ENCODE measurements at places on chromosomes 3 and 15. TPM values are rescaled to one million over a fixed set of nuclear protein-coding genes. Genes with fewer than 3 reads are reported as not detected.

DNA sequence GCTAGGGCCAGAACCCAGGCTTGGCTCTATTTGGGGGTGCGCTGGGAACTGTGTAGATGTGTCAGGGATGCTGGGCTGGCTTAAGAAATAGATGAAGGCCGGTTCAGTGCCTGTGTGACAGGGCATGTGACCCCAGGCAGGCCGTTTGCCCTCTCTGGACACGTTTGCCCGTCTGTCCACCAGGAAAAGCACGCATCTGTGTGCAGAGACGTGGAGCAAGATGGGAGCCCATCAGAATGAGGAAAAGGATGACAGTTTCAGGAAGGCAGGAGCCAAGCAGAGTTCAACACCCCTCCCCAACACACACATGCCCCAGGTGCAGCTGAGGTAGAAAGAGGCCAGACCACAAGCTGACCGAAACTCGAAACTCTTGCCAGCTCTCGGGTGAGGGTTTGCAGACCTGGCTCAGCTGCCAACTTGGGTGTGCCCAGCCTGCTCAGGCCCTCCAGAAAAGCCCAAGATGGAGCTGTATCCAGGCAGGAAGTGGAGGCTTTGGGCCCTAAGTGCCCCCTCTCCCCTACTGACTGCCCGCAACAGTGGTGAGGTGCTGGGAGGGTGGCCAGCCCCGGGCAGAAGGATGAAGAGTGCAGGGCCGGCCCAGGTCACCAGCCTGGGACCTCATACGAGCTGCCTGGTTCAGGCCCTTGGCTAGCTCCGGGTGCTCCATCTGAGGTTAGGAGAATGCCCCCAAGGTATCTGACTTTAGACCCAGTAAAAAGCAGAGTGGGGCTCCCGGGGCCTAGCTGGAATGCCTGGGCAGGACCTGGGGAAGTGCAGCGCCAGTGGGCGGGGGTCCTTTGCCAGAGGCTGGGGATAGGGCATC is 10.2 kb upstream of the MESP1 start:
- no peak for DNase-seq

GRCh38 chr3:152574461-152575079 is 260.4 kb upstream of the P2RY1 start:
- peak; percentile 63 for DNase-seq

DNA sequence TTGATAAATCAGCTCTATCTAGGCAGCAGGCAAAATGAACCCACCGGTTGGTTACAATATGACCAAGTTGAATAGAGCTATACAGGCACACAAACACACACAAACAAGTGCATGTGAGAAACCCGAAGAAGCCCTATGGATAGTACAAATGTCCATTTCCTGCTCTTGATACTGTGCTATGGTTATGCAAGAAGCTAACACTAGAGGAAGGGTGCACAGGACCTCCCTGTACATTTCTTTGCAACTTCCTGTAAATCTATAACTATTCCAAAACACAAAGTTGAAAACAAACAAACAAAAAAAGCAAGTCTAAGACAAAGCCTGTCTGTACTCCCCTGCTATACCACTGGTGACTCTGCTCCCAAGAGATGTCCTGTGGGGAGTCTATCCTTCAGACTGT is 8.2 kb upstream of the FAM240A start:
- no peak for DNase-seq

DNA sequence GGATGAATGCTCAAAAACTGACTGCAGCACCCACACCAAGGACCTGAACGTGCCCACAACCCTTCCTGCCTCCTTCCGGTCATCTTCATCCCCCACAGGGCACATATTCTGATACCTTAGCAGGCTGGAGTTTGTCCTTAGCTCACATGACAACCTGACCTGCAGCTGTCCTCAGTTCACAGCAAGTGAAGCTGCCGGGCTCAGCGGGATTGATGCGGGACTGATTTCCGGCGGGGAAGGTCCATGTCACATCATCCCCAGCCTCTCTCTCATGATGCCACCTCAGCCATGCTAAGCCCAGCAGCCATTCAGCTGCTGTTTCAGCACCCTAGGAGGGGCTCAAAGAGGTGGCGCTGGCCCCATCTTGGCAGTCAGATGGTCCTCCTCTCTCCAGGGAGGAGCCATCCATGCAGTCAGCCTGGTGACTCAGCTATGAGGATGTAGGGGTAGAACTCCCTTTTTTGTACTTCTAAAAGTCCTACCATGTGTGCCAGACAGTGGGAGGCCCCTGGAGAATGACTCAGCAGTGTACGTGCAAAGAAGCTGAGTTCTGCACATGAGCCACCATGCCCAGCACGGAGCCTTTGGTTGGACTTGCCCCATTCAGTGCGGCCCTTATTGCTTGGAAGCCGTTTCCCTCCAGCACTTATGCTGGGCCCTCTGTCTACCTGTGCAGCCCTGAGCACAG is 9.5 kb downstream of the CA12 start:
- DNase-seq = peak; percentile 66

Gene HESX1
- total RNA-seq = not detected

GRCh38 chr3:109269577-109270275 is 46.6 kb downstream of the DPPA2 start:
- DNase-seq = no peak

DNA sequence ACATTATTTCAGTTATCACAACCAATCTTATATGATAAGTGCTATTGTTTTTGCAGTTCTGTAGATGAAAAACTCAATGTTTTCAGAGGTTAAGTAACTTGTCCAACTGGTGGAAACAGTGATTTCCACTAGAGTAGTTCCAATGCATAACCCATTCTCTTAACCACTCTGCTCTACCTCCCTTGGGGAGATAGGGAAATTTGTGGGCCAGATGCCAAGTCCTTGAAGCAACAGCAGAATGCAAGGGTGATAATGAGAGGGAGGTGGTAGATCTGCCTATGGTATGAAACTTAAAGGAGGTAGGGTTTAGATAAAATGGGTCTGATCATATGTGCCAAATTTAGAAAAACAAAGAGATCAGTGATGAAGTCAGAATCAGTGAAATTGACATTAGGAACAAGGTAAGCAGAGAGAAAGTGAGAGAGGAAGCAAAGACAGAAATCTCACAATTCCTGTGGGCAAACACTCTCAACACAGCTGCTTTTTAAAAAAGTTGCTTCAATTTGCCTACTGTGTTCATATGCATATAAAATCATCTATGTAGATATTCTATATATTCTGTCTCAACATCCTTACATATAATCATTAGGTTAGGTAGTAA is 50.5 kb upstream of the UBP1 start:
- no peak for DNase-seq

DNA sequence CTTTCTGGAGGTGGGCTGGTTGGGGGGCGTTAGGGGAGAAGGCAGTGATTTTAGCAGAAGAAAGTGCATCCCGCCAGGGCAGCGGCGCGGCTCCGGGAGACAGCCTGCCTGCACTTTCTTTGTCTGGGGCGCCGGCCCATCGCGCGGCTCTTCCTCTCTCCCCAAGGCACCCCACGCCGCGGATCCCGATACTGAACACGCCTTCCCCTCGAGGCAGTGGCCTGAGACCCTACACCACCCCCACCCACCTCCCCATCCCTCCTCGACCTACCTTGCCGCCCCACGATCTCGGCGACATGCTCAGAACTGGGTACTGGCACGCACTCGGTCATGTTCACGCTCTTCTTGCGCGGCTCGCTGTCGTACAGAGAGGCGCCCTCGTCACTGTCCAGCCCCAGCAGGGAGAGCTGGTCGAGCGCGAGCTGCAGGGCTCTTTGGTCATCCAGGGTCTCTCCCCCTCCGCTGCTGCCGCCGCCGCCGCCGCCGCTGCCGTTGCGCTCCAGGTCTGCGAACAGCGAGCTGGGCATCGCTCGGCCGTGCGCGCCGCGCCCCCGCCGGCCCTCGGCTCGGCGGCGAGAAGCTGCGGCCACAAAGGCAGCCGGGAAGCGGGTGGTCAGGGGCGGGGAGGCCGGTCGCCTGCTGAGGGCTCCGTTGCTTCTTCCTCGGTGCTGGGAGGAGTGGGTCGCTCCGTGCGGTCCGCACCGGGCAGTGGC is 483 bp downstream of the MEX3B start:
- peak; percentile 44 for DNase-seq

DNA sequence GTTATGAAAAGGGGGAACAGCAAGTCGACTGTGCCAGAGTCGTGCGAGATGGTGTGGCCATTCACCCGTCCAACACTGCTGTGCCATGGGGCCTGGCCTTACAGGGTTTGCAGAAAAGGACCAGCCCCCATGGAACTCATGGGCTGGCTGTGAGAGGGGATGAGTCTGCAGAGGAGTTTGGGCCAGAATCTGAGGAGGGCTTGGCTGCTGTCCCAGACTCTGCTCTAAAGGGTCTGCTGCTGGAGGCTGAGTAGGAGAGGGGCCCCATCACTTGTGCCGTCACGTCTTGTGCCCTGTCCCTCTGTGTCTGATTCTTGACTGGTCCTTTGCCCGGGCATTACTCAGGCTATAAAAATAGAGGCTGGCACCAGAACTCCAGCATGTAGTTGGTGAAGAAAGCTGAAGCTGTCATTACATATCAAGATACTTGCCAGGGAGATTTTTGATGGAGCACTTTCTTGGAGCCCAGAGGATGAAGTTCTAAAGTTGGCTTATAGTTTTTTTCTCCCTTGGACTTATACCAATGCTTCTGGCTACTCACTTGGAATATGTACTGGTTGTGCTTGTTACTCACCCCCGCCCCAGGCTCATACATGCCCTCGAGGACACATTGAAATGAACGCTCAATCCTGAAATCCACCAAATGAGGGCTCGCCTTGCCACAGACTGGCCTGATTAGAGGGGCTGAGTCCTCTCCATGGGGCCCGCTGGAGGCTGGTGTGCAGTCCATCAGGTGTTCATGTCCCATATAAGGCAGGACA is 10.2 kb downstream of the PXYLP1 start:
- peak; percentile 68 for DNase-seq

- DNase-seq = no peak
Observed at GRCh38 chr3:16514755-16515353, 1.4 kb upstream of the RFTN1 start.

DNA sequence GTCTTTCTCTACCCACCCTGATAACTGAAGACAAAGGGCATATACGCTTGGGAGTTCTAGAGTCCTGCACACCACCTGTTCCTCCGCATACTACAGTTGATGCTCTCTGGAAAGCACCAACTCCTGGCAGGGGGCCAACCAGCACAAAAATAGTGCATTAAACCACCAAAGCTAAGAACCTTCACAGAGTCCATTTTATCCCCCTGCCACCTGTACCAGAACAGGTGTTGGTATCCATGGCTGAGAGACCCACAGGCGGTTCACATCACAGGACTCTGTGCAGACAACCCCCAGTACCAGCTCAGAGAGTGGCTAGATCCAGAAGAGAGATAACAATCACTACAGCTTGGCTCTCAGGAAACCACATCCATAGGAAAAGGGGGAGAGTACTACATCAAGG is 114.4 kb upstream of the POU1F1 start:
- DNase-seq = no peak

Gene SLC22A13
- 0.18 TPM for total RNA-seq

Gene TAGLN3
- not detected for total RNA-seq

Gene SKOR1
- total RNA-seq = 0.09 TPM

DNA sequence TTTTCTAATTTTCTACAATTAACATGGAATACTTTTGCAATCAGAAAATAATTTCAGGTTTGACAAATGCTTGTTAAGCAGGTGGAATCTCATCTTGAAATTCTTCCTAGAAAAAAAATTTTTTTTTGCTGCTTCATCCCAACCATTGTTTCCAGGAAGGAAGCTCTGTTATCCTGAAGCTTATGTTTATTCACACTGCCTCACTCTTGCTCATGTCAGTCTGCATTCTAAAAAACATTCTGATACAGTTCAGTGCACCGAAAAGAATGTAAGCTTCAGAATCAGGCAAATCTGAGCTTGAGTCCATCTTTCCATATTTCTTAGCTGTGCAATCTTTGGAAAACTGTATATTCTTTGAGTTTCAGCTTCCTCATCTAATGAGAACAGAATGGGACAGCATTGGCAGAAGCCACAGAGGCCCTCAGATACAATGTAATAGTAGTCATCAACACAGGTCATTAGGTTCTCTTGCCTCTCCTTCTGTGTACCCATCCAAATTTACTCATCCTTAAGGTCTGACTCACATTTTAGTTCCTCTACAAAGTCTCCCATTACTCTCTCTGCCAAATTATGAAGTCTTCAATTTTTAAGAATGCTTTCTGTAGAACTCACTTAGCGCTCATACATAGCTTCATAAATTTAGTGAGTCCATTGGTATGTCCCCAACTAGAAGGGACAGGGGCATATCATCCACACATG is 881.8 kb upstream of the NR2F2 start:
- DNase-seq = no peak

DNA sequence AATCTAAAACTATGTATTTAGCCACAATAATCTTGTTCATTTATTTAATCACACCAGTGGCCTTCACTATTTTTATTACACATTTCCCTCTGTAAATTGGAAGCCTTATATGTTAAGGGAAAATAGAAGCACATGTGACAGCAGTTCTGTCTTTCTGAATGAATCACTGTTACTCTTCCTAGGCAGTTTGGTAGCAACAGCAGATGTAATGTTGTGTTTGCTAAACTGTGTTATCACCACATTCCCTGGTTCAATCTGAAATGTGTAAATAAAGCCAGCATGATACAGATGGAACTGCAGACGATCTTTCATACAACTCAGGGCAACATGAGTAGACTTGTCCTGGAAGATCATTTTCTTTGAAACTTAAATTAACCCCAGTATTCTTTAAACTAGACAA is 220.1 kb downstream of the MCTP2 start:
- no peak for DNase-seq

DNA sequence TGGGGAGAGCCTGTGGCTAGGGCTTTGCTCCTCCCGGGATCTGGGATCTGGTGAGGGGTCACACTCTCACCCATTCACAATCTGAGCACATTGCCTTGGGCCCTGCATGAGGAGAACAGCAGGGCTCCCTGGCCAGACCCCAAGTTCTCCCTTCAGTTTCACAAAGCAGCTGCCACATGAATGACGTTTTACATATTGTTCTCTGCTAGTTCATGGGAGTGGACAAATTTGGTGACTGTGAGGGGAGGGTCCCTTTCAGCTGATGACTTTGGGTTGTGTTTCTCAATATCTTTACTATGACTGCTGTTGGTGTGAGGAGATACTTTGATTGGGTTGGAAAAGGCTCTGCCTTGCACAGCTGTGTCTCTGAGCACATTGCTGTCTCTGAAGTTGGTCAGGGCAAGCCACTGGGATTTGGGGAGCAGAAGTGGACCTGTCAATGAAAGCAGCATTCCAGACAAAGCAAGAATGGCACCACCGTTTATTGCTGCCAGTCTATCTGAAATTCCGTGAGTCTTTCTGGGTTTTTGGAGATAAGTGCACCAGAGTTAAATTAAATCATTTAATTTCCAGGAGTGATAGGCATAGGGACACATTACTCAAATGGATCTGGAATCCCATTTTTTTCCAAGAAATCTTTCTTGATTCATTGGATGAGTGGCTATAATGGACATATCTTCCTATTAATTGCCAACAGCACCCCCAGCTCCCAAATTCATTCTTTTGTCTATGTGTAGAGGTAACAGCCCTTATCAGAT is 10.3 kb downstream of the TIMP4 start:
- peak; percentile 71 for DNase-seq

DNA sequence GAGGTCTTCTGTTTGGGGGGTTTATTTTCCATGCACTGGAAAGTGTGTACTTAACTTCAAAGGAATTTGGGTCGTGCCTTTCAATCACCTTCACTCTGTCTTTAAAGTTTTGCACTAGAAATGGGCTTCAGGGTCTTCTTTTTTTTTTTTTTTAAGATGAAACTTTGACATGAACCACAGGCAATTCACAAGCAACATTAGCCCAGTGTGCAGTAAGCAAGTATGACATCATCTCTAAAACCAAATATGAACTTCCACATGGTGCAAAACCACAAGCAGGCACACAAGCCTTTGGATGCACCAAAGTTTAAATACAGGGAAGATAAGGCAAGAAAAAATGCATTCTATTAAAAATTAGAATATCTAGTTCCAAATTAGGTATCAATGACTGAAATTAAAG is 381.9 kb downstream of the ERC2 start:
- DNase-seq = no peak
